CMK (cell line): ENCODE measurements at places on chromosomes 13 and 19.

GRCh38 chr13:82002710-82003109, 1661.8 kb upstream of the SPRY2 start:
- DNase-seq, result no peak

- DNase-seq, result no peak
Measured at GRCh38 chr19:18433015-18433691, 4.8 kb downstream of the ISYNA1 start.

- DNase-seq, result no peak
Measured at GRCh38 chr19:49387936-49388372, at the start of gene KASH5. Gene KASH5 (plus strand): TSS chr19:49388249. CDS start chr19:49390884, 2,635 bp downstream.

- DNase-seq, result no peak
Measured at GRCh38 chr13:98648141-98648540, 71.2 kb upstream of the STK24 start.

DNA sequence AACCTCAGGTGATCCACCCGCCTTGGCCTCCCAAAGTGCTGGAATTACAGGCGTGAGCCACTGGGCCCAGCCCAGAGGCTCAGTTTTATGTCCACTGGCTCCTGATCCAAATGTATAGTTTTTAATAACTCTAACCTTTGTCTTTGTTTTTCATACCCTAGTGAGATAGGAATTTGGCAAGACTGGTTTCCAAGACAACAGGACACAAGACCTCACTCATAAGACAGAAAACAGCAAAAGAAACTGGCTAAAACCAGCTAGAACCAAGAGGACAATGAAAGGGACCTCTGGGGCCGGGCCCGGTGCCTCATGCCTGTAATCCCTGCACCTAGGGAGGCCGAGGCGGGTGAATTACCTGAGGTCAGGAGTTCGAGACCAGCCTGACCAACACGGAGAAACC, 27.6 kb downstream of the CPT1C start:
- DNase-seq, result no peak

- DNase-seq, result no peak
Measured at GRCh38 chr13:110107568-110108347, 199.2 kb downstream of the COL4A1 start.

GRCh38 chr19:956766-957440, 27.2 kb upstream of the WDR18 start:
- DNase-seq, result no peak

- DNase-seq, result no peak
Measured at GRCh38 chr19:15453091-15453578, 3.4 kb upstream of the WIZ start.

GRCh38 chr19:31818798-31819105, 469.5 kb upstream of the TSHZ3 start:
- no peak for DNase-seq

DNA sequence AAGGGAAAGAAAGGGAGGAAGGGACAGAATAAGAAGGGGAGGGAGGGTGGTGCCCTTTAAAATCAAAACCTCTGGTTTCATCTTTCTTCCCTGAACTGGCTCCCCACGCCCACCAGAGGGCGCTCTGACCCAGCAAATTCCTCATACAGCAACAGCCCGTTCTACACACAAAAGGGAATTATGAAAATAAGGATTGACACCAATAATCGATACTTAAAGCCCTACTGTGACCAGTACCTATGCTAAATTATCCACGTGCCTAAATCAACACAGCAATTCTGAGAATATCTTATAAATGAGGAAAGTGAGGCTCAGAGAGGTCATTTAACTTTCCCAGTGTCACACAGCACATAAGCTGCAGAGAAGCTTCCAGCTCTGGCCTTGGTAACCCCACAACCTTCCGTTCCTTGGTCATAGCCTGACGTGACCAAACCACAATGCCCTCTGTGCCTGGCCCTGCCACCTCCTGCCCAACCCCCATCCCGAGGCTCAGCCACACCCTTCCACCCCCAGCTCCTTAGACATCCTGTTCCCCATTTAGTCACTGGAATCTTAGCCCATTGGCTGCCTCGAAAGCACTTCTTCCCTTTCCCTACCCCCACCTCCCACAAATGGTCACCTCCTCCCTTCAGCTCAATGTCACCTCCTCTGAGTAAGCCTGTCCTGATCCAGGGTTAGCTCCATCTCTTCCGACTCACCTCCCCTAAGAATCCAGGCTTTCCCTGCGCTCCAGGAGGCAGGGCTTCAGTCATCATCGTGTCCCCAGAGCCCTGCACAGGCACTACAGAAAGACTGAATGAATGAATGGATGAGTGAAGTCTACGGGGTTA, 34.2 kb upstream of the PNMA8B start:
- DNase-seq, result peak; percentile 86

GRCh38 chr19:43781630-43782310, 997 bp upstream of the KCNN4 start:
- DNase-seq, result no peak

GRCh38 chr19:16875584-16876555, 12.9 kb upstream of the F2RL3 start:
- no peak for DNase-seq

DNA sequence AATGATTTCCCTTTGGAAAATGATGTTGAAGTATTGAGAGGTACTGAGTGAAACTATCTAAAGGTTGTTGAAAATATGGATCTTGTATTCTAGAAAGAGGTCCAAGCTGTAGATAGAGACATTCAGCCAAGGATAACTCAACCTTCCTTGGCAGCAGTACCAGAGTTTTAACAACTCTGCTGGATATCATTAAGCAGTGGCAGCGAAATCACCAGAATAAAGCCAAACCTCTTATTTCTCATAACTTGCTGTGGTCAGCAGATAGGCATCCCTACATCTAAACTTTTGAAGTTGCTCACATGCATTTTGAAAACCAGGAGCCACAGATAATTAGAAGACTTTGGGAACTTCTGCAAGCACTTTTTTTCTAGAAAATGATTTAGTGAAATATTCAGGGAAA, 559.8 kb downstream of the IRS2 start:
- no peak for DNase-seq
